ENCODE measurements at places on chromosomes 13 and 19.

DNA sequence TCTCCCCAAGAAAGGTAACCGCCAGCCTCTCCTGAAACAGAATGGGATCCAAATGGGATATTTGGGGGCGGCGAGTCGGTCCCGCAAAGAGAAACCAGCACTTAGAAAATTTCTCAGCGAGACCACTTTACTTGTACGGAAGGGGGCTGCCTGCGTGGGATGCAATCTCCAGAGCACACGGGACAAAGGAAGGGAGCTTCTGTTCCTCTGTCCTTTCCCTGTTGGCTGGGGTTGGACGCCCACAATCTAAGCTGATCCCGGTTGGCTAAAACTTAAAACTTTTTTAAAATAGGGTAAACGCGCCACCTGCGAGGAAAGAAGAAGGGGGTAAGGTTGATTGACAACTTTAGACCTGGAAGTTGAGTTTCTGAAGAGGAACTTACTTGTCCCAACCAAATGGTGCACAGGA, 826 bp upstream of the BSG start:
- peak; percentile 50 for DNase-seq

GRCh38 chr13:102117175-102117831, 284.5 kb downstream of the FGF14 start:
- DNase-seq = no peak

DNA sequence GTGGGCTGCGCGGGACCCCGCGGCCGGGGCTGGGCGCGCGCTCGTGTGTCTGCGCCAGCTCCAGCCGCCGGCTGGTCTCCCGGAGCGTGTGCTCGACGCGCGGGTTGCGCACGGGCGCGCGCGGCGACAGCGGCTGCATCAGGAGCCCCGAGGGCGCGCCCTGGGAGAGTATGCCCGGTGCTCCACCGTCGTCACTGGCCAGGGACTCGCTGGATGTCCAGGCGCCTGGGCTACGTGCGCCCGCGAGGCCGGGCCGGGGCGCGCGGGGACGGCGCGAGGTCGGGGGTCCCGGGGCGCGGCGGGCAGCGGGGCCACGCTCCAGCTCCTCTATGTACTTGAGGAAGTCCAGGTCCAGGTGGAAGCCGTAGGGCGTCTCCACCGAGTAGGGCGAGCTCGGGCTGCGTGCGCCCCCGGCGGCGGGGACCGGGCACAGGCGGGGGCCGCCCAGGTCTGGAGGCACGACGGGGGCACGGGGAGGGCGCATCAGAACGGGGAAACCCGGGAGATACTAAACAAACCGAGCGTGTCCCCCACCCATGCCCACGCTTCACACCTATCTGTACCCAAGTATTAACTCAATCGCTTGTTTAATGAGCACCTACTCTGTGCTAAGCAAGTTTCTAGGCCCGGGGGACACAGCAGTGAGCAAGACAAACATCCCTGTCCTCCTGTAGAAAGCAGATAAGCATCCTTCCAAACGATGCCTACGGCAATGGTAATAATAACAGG, 7.6 kb downstream of the KANK3 start:
- no peak for DNase-seq

- no peak for DNase-seq
Observed at GRCh38 chr13:94707400-94708021, 4.8 kb downstream of the SOX21 start.

DNA sequence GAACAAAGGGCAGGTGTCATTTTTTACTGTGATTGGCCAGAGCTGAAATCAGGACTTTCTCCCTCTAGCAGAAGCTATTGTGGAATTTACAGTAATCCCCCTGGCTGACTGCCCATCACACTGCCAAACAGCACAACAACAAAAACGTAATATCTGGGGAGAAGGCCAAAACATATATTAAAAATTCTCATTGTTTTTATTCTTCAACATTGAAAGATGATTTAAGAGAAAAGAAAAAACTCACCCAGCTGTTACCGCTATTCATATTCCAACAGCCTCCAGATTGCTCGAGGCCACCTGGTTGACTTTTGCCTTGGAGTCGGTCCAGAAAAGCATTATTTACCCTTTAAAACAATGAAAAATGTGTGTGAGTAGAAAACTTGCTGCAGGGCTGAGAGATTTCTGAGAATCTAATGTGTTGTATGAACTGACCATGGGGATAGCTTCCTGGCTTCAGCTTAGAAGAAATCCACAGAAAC, 97.2 kb downstream of the EPSTI1 start:
- peak; percentile 98 for DNase-seq

DNA sequence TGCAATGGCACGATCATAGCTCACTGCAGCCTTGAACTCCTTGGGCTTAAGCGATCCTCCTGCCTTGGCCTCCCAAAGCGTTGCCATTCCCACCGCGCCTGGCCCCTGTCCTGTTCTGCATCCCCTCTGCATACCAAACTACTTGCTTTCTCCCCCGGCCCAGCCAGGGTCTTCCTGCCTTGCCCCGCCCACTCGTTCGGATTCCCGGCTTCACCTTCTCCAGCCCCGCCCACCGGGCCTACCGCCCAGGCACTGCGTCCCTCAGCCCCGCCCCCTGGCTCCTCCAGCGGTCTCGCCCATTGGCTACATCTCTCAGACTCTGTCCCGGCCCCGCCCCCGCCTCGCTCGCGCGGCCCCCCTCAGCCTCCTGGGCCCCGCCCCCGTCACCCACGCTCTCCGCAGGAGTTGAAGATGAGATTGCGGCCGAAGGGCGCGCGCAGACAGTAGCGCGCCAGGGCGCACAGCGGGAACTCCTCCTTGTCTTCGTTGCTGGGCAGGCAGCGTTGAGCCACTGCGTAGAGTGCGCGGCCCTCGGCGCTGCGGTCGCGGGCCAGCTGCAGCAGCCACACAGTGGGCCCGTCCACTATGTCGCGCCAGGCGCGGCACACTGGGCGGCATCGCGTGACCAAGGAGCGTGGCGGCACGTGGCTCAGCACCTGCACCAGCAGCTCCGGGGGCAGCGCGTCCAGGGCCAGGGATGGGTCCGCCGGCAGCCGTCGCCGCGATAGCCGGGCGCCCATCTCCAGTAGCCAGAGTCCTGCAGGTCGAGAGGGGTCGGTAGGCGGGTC, 19.0 kb downstream of the MRPS12 start:
- DNase-seq = peak; percentile 89

DNA sequence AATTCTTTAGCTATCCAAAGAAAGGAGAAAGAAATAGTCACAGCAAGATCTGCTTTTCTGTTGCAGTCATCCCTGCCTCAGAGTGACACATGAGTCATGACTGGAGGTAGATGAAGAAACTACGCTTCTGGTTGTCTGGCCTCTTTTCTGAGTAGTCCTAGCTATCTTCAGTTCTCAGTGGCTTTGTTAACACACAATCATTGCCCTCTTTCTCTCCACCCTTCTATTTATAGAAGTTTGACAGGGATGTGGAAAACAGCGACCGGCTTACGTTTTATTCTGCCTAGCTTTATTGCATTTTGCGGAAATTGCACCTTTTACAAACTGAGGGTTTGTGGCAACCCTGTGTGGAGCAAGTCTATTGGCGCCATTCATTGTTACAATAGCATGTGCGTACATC, 26.7 kb downstream of the SPATA13 start:
- DNase-seq = no peak

- no peak for DNase-seq
Observed at GRCh38 chr13:31930490-31930889, 101.1 kb upstream of the FRY start.

GRCh38 chr19:10206226-10206885, 11.6 kb upstream of the DNMT1 start:
- DNase-seq = no peak

GRCh38 chr13:44407379-44407778, 33.8 kb downstream of the SERP2 start:
- no peak for DNase-seq

DNA sequence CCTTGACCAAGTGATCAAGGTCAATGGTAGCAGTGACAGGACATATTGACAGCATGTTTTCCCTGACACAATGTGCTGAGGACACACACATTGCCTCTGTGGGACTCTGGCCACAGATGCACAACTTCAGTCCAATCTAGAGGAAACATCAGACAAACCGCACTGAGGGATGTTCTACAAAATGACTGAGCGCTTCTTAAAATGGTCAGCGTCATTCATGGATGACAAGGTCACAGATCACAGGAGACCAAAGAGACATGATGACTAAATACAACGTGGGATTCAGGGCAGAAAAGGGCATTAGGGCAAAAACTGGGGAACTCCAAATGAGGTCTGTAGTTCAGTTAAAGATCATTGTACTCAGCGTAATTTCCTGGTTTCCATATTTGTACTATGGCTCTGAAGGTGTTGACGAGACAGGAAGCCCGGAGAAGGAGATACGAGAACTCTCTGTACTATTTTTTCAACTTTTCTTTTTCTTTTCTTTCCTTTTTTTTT, 20.6 kb downstream of the PBX4 start:
- DNase-seq = no peak

DNA sequence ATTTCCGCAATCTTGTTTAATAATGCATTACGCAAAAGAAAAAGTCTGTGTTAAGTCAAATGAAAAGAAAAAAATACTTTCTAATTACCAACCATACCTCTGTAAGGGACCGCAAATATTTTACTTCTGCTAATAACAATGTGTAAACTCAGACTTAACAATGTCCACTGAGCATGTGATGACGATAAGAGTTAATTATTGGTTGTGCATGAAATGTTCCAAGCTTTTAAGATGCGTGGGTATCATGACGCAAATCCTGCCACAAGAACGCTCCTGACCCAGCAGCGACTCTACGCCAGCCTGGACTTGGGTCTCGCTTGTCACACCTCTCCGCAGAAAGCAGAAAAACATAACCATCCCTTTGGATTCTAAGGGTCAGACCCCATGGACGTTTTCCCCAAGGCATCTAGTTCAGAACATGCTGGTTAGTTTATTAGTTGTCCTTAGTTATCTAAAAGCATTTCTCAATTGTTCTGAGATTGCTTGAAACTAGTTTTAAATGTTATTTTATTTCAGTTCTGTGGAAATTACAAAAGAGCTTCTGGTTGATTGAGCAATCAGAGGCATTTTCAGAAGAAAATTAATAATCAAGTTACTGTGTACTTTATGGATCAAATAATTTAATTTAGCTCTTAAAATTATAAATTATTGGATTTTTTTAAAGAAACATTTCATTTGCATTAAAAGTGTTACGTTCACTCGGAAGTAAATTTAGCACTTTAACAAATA, 779.9 kb upstream of the ARGLU1 start:
- no peak for DNase-seq

DNA sequence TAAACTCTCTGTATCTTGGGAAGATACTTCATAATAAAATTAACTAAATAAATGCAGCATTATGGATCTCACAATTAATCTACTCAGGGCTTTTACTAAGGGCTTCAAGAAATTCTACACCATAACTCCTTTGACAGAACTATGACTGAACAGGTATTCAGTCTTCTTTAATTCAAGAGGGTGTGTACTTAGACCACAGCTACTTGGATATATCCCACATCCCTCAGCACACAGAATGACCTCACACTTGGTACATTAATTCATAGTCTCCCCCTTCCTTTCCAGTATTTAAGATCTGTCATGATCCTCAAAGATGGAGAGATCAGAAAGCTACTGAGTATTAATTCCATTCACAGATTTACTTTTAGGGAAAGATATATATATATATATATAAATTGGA, 11.6 kb downstream of the DIAPH3 start:
- DNase-seq = no peak

- DNase-seq = no peak
Observed at GRCh38 chr13:78376822-78377221, 226.5 kb downstream of the POU4F1 start.

DNA sequence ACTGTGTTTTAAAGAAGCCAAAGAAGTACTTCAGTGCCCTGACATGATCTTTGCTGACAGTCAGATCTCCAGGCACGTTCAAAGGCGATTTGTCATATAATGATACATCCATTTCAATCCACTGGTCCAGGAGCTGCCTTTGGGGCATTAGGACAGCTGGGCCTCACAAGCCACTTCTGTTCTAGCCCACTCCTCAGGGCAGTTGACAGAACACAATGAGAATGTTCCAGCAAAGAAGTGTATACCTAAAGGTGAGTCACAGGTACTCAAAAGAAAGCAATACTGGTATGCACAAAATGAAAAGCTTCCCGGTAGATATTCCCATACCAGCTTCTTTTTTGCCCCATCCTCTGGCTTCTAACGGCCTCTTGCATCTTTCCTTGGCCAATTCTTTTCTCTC, 12.5 kb upstream of the MAP3K10 start:
- DNase-seq = no peak

DNA sequence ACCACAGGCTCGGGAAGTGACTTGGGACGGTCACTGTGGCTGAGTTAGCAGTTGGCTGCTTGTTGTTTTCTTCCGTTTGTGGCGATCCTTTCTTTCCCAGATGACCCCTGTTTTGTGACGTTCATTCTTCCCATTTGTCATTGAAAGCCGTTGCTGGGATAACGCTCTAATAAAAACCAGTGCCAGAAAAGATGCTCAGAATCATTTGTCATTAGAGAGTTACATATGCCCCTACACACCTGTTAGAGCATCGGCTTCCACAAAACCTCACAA, 39.3 kb upstream of the MCF2L start:
- no peak for DNase-seq

GRCh38 chr13:113732176-113732960, 26.7 kb upstream of the TMEM255B start:
- no peak for DNase-seq

DNA sequence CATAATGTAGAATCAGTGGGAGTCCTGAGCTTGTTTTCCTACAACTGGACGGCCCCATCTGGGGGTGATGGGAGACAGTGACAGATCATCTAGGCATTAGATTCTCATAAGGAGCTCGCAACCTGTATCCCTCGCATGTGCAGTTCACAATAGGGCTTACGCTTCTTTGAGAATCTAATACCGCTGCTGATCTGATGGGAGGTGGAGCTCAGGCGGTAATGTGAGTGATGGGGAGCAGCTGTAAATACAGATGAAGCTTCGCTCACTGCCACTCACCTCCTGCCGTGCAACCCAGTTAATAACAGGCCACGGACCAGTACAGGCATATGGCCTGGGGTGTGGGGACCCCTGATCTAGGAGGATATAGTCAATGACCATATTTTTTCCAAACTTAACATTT, 38.8 kb downstream of the RCBTB1 start:
- DNase-seq = no peak

DNA sequence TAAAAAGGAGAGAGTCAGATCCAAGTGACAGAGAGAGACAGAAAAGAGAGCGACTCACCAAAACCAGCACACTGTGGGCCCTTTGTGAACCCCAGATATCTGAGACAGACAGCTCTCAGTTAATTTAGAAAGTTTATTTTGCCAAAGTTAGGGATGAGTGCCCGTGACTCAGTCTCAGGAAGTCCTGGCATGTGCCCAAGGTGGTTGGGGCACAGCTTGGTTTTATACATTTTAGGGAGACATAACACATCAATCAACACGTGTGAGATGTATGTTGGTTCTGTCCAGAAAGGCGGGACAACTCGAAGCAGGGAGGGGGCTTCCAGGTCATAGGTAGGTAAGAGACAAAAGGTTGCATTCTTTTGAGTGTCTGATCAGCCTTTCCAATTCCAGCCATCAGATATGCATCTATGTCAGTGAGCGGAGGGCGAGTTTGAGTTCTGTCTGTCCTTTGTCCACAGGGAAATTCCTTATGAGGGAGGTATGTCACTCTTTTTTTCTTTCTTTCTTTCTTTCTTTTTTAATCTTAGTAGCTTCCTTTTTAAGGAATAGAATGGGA, 37.2 kb upstream of the ATP11A start:
- DNase-seq = peak; percentile 16

Data from muscle of leg (tissue), 16 donors.